Putamen (tissue), 1 donor: ENCODE measurements at places on chromosomes 2 and 18.

DNA sequence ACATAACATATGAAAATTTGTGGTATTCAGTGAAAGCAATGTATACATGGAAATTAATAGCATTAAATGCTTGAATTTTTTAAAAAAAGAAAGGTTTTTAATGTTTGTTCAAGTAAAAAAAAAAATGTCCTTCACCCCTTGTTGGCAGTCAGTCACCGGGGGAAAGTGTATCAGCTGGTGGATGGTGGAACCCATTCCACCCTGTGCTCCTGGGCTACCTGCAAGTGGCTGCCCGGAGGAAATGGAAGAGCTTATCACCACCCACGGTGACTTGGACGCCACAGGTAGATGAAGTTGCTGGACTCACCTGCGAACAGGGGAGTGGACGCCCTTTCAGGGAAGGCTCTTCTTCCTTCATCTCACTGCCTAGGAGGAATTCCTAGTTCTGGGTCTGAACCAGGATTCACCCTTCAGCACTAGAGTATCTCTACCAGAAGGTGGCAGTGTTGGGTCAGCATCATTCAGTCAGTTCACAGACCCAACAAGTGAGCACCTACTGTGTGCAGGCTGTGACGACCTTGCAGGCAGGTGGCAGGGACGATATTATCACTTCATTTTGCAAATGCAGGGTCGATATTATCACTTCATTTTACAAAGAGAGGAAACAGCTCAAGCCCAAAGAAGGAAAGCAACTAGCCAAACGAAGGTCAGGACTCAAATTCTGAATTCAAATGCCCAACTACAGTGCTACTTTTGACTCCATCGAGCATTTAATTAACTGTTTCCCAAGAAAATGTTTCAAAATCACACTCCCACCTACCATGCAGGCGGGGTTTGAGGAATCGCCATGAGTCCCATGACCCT, 35.8 kb downstream of the CIB4 start:
- no peak for DNase-seq

DNA sequence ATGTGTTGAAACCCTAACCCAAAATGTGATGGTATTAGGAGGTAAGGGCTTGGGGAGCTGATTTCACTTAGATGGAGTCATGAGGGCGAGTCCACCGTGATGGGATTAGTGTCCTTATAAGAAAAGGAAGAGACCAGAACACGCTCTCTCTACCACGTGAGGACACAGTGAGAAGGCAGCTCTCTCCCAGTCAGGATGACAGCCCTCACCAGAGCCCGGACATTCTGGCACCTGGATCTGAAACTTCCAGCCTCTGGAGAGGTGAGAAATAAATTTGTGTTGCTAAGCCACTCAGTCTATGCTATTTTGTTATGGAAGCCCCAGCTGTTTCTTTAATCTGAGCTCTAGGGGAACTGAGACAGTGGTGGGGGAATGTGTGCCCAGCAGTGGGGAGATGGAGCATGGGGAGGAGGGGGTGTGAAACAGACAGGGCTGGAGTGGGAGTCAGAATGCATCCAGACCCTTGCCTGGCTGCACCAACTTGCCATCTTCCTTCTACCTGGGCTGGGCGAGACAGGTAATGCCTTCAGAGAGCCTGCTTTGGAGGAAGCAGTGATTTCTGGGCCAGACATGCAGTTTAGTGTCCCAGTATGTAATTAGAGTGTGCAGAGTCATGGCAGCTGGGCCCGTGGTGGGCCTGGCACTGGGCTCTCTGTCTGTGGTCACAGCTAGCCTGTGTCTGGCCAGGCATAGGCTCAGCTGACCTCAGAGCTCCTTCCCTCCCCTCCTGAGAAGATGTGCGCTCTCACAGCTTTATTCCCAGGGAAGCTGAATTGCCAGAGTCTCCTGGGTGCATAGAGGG, 38.1 kb downstream of the RHOB start:
- no peak for DNase-seq

- no peak for DNase-seq
Observed at GRCh38 chr2:96950381-96951124, 35.8 kb downstream of the FAM178B start.

- no peak for DNase-seq
Observed at GRCh38 chr18:356778-357177, 88.9 kb upstream of the THOC1 start.

- no peak for DNase-seq
Observed at GRCh38 chr2:111618978-111619902, 264.8 kb downstream of the ANAPC1 start.

DNA sequence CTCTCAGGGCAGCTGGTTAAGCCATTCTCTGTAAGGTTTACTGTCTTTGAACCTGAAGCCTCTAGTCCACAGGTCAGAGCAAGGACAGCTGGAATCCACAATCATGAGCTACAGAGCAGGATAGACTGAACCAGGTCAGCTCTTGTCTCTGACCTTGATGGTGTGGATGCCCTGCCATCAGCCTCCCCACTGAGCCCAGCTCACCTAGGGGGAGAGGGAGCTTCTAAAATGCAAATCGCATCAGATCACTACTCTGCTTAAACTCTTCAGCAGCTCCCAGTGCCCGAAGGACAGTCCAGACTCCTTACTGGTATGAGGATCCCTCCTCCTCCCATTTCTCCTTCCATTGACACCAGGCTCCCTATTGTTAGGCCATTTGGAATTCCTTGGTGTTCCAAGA, 255.3 kb upstream of the CCDC68 start:
- no peak for DNase-seq

- no peak for DNase-seq
Observed at GRCh38 chr2:150856596-150857281, 369.3 kb upstream of the RND3 start.

DNA sequence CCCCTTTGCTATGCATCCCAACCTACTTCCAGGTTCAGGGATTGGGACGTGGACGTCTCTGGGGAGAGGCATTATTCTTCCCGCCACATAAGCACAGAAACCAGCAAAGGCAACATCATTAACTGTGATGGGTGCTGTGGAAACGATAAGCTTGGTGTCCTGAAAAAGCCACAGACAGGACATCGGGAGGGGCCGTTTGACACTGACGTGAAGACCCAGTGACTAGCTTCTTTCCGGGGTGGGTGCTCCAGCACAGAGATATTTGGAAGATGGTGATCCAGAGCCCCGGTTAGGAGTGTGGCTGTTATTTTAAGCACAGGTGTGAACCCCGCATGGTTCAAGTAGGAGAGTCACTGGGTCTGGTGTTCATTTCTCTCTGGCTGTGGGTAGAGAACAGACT, 163.8 kb upstream of the HDAC4 start:
- DNase-seq: no peak

GRCh38 chr2:207224381-207224780, 58.6 kb upstream of the KLF7 start:
- no peak for DNase-seq

DNA sequence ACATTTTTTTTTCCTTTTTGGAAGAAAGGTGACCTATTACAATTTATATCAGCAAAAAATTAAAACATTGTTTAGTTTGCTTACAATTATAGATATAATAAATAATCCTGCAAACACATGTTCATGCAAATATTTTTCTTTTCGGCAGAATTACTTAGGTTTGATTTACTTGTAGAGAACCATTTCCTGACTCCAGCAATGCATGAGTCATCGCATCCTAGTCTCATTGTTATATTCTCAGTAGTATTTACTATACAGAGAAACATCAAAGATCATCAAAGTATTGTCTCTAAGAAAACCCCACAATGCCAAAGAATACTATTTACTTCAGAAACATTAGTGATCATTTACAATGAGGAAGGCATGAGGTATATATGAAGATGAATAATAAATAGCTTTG, 40.4 kb upstream of the MTIF2 start:
- DNase-seq: no peak

DNA sequence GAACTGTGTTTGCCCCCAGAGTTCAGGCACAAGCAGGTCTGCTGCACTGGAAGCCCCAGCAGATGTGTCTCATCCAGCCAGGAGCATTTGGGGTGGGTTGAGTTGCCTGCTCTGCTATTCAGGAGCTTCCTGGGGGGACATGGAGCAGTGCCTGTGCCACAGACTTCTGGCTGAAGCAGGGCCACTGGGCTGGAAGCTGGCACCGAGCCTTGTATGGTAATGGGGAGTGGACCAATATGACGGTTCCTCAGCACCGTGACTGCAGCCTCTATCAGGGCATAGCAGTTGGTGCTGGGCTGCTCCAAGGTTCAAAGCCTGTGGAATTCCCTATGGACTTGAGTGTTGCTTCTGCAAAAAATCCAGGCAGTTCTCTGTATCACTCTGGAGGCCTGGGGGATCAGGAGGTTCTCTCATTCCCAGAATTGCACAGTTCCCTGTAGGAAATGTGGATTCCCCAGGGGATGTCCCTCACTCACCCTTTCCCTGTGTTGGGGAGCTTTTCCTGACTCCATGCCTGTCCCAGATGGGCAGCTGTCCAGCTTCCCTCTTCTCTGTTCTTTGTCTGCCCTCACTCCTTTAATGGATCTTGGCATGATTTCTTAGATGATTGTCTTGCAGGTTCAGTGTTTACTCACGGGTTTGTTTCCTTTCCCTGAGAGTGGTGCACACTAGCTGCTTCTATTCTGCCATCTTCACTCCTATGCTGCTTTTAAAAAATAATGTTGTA, 37.2 kb upstream of the THSD7B start:
- DNase-seq: no peak

- no peak for DNase-seq
Observed at GRCh38 chr2:20093263-20094141, 42.1 kb upstream of the LAPTM4A start.

- no peak for DNase-seq
Observed at GRCh38 chr2:177872286-177872685, 200.3 kb downstream of the PDE11A start.

GRCh38 chr2:50770299-50770698, 261.6 kb downstream of the NRXN1 start:
- DNase-seq: no peak

DNA sequence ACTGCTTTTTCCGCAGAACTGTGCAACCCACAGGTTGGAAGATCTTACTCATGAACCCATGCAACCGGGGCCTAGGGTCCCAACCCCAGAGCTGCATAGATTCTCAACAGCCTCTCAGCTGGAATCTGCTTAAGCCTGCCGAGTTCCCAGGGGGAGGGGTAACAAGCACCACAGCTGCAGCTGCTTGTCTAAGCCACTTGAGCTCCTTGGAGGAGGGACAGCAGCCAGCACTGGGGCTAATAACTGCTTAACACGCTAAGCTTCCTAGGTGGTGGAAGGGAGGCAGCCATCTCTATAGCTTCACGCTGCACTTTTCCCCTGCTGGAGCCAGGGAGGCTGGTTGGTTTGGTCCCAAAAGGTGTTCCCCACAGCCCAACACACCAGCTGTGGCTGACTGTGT, 311.6 kb downstream of the DSC3 start:
- DNase-seq: no peak

GRCh38 chr2:21070341-21071257, 26.7 kb upstream of the APOB start:
- no peak for DNase-seq
